ENCODE measurements at places on chromosomes 1 and 21. TPM values are rescaled to one million over a fixed set of nuclear protein-coding genes. Genes with fewer than 3 reads are reported as not detected.

DNA sequence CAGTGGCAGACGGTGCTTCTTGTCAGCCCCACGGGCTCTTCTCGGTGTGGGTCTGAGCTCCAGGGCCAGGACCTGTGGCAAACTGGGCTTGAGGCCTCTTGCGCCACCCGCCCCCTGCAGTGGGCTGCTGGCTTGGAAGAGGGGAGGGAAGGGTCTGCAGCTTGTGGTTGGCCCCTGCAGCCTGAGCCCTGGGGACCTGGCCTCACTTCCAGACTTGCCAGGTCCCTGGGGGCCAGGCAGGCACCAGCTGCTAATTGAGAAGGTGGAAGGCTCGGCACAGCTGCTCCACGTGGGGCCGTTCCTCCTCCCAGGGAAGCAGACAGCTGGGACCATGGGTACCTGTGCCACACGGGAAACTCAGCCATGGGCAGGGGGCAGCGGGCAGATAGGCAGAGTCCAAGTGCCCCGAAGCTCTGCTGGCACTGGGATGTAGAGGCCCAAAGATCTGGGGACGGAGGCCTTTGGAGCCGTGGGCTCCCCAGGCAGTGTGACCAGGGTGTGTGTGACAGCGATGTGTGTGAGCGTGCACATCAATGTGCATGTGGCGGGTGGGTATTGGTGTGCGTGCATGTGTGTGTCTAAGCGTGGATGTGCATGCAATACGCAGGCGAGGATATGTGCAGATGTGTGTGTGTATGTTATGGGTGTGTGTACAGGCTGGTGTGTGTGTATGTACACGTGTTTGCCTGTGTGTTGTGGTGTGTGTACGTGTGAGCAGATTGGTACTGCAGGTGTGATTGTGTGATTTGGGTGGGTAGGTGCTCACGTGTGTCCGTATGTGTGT is 39.3 kb downstream of the TP73 start:
- no peak for DNase-seq

DNA sequence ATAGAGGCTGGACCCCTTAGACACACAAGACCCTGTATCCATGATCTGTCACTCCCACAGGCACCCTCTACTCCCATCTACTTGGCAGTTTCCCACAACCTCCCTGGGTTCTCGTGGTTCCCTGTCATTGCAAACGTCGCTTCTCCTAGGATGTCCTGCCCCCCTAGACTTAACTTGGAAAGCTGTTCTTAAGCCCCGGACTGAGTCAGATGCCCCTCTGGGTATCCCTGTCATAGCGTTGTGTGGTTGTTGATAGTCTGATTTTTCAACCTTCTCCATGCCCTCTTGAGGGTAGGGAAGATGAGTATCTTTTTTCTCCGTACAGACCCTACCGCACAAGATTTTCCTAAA is 11.8 kb downstream of the RCC1 start:
- no peak for DNase-seq

Gene CTSK
- 53.6 TPM for total RNA-seq

Gene SPRR2D
- not detected for total RNA-seq

Gene KLF17
- not detected for total RNA-seq

Gene CNKSR1
- 1.1 TPM for total RNA-seq

DNA sequence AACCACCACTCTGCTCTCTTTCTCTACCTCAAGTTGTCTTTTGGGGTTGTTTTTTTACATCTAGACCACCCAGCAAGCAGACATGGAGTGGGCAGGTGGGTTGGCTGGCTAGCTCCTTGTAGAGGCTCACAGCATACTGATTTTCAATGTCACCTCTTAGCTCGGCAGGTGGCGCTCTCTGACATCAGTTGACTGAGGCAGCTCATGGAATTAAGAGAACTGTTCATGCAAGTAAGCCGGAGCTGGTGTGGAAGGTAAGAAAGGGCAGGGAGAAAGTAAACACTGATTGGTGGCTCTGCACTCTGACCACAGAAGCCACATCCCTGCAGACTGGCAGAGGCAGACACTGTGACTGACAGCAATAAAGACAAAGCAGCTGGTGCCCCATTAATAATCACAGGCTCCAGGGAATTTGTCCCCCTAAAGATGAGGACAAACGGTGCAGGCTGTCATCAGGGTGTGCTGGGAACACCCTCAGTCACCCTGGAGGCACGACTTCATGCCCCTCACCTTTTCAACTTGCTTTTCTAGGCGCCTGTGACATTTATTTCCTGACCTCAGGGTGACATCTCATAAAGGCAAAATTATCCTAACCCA is 226.8 kb downstream of the LMX1A start:
- DNase-seq: no peak

DNA sequence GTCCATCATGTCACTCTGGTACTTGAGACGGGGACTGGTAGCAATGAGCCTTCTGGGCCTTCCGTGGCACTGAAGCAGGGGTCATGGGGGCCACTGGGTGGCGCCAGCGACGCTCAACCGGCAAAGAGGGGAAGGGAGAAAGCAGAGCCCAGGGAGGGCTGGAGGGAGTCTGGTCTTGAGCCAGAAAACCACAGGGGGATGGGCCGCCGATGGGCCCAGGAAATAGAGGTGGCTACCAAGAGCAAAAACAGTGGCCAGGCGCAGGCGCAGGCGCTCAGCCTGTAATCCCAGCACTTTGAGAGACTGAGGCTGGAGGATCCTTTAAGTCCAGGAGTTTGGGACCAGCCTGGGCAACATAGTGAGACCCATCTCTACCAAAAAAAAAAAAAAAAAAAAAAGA is 21.8 kb downstream of the EXOC8 start:
- peak; percentile 65 for DNase-seq

GRCh38 chr21:42971897-42972275 is 2.5 kb upstream of the PKNOX1 start:
- no peak for DNase-seq

Gene L1TD1
- total RNA-seq: not detected

Gene HLX
- 0.54 TPM for total RNA-seq

Gene NUP210L
- not detected for total RNA-seq

DNA sequence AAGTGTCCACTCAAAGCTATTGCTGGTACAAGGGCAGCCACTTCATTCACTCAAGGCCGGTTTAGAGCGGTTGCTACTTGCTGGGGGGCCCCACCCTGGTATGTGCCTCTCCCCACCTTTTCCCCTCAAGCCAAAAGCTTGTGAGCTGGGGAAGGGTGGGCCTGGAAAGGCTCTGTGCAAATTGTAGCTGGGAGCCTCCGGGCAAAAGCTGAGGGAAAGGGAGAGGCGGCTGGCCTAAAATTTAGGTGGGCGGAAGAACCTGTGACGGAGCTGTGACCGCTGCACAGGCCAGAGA is 306 bp upstream of the SH3D21 start:
- no peak for DNase-seq

DNA sequence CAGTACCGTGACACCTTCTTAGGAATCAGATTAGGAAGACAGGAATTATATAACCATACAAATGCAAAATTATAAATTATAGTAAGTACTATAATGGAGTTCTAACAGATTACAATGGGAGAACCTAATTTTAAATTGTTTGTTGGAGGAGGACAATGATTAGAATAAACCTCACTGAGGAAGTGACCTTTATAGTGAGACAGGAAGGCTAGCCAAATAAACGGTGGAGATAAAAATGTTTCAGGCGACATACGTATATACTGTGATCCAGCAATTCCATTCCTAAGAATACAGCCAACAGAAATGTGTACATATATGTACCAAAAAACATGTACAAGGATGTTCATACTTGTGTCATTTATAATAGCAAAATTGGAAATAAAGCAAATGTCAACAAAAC is 15.2 kb downstream of the SYNJ1 start:
- DNase-seq: no peak

GRCh38 chr1:67824766-67825165 is 8.5 kb downstream of the GNG12 start:
- DNase-seq: no peak

Gene IFNLR1
- total RNA-seq: not detected

DNA sequence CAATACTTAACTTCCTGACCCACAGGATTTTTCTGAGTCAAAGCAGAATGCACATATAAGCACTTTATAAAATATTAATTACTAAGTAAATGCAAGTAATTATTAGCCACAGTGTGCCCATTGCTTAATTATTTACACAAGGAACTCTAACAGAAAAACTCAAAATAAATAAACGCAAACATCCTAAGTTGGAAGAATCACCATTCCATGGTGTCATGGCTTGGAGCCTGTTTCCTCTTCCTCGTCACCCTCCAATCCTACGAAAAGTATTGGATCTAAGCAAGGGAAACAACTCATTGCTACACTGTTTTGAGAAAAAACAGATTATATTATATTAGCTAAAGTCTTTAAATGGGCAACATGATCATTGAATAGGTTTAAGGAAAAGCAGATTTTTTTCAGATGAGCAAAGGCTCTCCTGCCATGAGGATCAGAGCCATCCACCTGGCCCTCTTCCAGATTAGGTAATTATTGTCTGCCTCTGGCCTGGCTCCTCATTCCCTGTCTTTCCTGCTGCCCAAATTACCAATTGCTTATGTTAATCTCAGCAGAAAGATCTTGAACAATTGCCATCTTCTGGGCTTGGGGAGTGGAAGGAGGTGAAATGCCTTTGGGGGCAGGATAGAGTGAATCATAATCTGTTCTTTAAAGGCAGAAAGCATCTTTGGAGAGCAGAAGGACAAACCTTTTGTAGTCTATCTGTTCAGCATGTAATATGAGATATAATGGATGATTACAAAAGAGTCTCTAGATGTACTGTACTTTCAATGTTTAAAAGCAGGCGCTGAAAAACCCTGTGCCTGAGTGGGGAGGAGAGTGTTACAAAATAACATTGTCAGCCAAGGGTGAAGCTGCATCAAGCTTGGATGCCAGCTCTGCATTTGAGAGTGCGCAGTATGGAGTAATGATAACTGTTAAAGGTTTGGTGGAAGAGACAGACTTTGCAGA is 121.2 kb downstream of the DUSP10 start:
- DNase-seq: no peak

Gene KPRP
- not detected for total RNA-seq

GRCh38 chr1:3676581-3677470 is 24.5 kb downstream of the TP73 start:
- no peak for DNase-seq

DNA sequence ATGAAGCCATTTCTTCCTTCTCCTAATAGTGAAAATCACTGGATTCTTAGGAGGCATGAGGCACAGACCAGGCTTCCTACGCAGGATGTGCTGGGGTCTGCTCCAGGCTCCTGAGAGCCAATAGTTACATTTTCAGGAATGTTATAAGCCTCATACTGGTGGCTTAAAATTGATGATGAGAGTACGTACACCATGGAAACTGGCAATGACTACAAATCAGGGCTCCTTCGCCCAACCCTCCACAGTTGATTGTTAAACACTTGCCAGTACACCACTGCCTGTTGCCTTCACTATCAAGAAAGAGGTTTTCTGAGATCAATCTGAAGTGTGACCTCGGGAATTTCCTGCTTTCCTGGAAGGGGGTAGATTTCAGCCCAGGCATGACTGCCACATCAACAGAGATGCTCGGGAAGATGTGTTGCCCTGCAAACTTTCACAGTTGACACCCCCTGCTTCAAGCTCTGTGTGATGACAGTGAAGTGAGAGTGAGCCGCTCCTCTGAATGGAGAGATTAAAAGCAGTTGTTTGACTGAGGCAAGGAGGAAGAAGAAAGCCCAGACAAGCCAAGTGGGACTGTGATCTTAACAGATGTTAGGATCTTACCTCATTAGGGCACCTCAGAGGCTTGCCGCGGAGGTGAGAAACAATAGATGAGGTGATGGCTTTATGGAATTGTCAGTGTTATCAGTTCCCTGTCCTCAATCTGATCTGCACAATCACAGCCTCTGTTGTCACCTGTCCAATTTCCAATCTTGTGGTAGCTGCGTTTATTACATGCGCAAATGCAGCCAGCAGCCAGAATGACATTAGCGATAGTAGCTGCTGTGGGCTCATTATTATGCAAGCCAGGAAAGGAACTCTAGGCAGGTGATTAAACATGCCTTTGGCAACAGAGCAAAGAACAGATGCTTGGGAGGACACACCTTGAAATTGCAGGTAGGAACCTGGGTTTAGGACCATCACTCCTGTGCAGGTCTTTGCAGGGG is 277.3 kb downstream of the KAZN start:
- DNase-seq: no peak

DNA sequence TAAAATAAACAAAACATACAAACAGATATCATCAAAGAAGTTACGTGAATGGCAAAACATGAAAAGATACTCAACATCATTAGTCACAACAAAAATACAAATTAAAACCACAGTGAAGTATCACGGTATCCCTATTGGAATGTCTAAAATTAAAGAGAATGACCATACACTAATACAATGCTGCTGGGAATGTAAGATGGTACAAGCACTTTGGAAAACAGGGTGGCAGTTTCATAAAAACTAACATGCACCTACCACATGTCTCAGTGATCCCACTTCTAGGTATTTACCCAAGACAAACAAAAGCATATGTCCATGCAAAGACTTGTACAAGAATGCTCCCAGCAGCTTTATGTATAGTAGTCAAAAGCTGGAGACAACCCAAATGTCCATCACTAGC is 69.1 kb downstream of the HSF2BP start:
- DNase-seq: no peak

Measured in osteocyte (in vitro differentiated cells).